ENCODE measurements at places on chromosomes 3 and 15. TPM values are rescaled to one million over a fixed set of nuclear protein-coding genes. Genes with fewer than 3 reads are reported as not detected.

- no peak for DNase-seq
- no peak overlapping the region for H3K4me3 ChIP-seq
- H3K27ac ChIP-seq, result no peak overlapping the region
- no peaks in the 10 kb centered on the region for H3K27me3 ChIP-seq
These were observed 123.8 kb upstream of the PHLDB2 start for GRCh38 chr3:111735243-111735758.

DNA sequence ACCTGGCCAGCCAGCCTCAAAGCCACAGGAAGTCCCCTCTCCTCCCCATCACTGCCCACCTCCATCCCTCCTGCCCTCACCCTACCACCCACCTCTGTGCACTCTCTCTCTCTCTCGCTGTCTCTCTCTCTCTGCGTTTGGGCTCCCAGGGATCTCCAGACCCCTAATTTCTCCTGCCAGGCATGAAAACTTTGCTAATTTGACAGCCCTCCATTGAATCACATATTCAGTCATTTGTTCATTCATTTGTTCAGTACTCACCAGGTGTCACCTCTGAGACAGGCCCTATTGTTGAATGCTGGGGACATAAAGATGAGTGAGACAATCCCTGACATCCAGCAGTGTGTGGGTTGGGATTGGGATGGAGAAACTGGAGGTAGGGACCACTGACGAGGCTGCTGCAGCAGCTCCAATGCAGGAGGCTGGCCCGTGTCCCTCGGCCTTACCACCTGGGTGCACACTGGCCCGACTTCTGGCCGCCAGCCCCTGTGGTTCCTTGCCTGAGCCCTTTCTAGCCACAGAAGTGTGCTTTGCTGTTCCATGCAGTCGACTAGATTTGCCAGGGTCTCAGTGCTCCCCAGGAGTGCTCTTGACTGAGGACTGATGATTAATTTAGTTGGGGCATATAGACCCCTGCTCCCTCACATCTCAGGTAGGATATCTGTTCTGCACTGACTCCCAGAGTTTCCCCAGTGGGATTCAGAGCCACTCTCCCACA, 38.6 kb upstream of the TSEN2 start:
- no peaks in the 10 kb centered on the region for H3K36me3 ChIP-seq
- H3K4me1 ChIP-seq, result no peaks in the 10 kb centered on the region
- H3K27me3 ChIP-seq, result no peaks in the 10 kb centered on the region

Gene GOLGA6L24
- not detected for polyA plus RNA-seq

DNA sequence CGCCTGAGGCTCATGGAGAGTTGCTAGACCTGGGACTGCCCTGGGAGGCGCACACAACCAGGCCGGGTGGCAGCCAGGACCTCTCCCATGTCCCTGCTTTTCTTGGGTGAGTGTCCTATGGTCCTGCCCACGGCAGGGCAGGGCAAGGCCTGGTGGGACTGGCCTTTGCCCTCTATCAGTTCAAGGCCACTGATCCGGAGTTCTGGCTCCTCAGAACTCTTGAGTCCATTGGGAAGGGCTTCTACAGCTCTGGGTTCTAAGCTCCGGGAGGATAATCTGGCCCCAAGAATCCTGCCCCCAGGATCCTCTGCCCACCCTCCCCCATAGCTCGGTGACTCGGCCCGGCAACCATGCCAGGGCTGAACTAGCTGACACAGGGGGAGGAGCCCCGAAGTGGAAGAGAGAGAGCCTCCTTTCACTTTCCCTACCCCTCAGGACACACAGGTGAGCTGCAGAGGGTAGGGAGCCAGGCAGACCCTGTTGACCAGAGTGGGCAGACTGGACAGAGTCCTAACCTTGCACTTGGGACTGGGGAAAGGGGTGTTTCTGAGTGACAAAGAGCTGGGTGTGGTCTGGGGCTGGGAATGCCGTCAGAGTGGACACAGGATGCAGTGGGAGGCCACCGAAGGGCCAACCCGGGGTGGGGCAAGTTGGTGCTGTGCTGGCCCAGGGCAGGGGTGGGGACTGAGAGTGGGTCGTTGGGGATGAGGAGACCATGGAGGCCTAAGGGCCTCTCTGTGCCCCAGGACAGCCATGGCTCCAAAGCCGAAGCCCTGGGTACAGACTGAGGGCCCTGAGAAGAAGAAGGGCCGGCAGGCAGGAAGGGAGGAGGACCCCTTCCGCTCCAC, 664 bp downstream of the PARP3 start:
- peak overlapping the region; percentile 78 for H3K4me3 ChIP-seq
- peaks cover 19% of the 10 kb centered on the region for H3K4me1 ChIP-seq
- H3K27ac ChIP-seq, result peak overlapping the region; percentile 80
- H3K36me3 ChIP-seq, result no peaks in the 10 kb centered on the region
- peak; percentile 47 for DNase-seq
- no peaks in the 10 kb centered on the region for H3K27me3 ChIP-seq

DNA sequence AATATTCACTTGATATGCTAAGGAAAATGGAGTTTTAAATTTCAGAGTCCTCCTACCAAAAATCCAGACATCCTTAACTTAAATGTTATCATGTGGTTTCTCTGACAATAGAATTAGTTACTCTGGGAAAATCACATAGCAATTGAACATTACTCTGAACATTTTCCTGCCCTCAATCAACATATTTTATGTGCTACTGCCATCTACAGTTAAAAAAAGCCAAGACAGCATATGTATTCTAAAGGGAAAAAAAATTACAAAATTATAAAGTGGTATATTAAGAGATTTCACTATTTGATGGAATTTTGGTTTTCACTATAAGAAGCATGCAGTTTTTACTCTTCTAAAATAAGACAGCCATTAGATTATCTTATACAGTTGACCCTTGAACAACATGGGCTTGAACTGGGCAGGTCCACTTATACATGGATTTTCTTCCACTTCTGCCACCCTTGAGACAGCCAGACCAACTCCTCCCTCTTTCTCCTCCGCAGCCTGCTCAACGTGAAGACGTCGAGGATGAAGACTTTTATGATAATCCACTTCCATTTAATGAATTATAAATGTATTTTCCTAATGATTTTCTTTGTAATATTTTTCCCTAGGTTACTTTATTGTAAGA, 122.3 kb downstream of the ATP1B3 start:
- no peaks in the 10 kb centered on the region for H3K36me3 ChIP-seq
- no peak for DNase-seq
- no peak overlapping the region for H3K4me3 ChIP-seq
- no peaks in the 10 kb centered on the region for H3K27me3 ChIP-seq
- H3K27ac ChIP-seq, result no peak overlapping the region

Gene VPS33B
- polyA plus RNA-seq, result 8.3 TPM

Gene CCR1
- polyA plus RNA-seq, result 0.09 TPM

- H3K4me1 ChIP-seq, result no peaks in the 10 kb centered on the region
- no peak overlapping the region for H3K4me3 ChIP-seq
- H3K27me3 ChIP-seq, result no peaks in the 10 kb centered on the region
- no peak overlapping the region for H3K27ac ChIP-seq
- no peaks in the 10 kb centered on the region for H3K36me3 ChIP-seq
These were observed 742.4 kb downstream of the NAALADL2 start for GRCh38 chr3:175601521-175601920.

Gene ENTPD3
- polyA plus RNA-seq, result not detected

DNA sequence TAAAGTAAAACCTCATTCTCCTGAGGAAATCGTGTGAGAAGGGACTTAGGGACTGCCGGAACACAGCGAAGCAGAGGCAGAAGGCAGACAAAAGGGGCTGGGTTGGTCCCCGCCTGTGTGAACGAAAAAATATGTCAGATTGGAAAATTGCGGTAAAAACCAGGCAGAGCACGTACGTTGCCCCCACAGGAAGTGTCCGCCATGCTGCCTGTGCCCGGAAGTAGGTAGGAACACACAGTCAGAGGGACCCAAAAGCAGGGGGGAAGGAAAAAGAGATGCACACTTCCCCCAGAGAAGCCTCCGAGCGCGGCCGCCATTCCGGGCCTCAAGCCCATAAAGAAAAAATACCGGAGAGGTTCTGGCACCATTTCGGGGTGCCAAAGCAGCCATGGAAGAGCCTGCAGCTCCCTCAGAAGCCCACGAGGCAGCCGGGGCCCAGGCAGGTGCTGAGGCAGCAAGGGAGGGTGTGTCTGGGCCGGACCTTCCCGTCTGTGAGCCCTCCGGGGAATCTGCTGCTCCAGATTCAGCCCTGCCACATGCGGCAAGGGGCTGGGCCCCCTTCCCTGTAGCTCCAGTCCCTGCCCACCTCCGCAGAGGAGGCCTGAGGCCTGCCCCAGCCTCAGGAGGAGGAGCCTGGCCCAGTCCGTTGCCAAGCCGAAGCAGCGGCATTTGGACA, at the start of gene MKRN3:
MKRN3 (plus strand) TSS at position 280 of the 676 bp plus-strand sequence; CDS start at position 389, 109 bp downstream.
- peak; percentile 20 for DNase-seq
- peak within 1 kb of the TSS; percentile 70 for H3K27ac ChIP-seq
- no peaks in the 10 kb centered on the region for H3K27me3 ChIP-seq

DNA sequence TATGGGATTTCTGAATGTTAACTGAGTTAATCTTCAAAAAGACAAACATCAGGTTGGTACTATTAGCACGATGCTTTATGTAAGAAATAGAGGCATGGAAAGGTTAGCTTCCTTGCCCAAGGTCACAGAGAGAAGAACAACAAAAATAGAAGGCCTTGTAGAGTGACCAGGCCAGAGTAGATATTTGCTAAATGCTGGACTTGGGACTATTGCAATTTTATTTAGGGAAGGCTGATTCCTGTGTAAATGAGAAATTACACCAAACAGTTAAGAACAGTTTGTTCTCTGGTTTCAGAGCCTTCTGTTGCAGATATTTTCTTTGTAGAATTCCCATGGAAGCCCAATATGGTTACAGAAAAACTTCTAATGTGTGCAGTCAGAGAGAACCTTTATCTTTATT, 16.4 kb upstream of the SLITRK3 start:
- H3K27ac ChIP-seq, result no peak overlapping the region
- no peaks in the 10 kb centered on the region for H3K4me1 ChIP-seq
- H3K4me3 ChIP-seq, result no peak overlapping the region
- H3K36me3 ChIP-seq, result no peaks in the 10 kb centered on the region
- H3K27me3 ChIP-seq, result no peaks in the 10 kb centered on the region

Gene AMT
- polyA plus RNA-seq, result 2.2 TPM

- DNase-seq, result no peak
- H3K36me3 ChIP-seq, result no peaks in the 10 kb centered on the region
- no peak overlapping the region for H3K27ac ChIP-seq
- no peaks in the 10 kb centered on the region for H3K4me1 ChIP-seq
These were observed 10.9 kb upstream of the GATA2 start for GRCh38 chr3:128503751-128504532.

DNA sequence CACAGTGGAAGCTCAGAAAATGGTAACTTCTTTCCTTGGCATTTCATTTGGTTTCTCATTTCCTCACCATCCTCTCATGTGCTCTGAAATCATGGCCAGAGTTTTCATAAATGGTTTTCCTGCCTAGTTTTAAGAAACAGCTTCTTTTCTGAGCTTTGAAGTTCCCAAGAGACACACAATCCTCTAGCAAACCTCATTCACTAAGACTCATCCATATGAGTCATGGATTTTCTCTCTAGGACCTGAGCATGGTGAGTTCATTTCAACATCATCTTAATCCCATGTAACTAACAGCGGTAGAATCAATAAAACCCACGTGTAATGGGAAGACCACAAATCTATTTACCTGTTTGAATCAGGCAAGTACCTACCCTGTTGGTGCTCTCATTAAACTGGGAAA, 274.5 kb upstream of the LRTM1 start:
- H3K36me3 ChIP-seq, result no peaks in the 10 kb centered on the region
- H3K27me3 ChIP-seq, result no peaks in the 10 kb centered on the region
- no peak for DNase-seq

DNA sequence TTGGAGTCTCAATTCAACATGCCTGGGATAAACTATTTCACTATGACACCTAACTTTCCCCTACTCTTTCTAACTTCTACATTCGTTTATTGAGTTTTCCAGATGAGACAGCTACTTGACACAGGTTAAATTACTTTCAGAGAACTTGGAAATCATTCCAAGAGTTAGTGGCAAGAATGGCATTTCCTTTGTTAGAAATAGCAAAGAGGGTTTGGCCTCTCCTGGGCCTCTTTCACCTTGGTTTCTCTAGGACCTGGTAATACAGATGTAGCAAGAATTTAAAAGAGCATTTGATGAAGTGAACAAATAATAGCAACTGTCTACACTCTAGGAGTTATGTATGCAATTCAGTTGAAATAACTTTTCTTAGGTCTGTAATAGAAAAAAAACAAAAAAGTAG, 748.9 kb downstream of the MECOM start:
- H3K4me1 ChIP-seq, result no peaks in the 10 kb centered on the region
- H3K4me3 ChIP-seq, result no peak overlapping the region
- H3K27ac ChIP-seq, result no peak overlapping the region
- no peak for DNase-seq
- H3K27me3 ChIP-seq, result no peaks in the 10 kb centered on the region
- no peaks in the 10 kb centered on the region for H3K36me3 ChIP-seq

DNA sequence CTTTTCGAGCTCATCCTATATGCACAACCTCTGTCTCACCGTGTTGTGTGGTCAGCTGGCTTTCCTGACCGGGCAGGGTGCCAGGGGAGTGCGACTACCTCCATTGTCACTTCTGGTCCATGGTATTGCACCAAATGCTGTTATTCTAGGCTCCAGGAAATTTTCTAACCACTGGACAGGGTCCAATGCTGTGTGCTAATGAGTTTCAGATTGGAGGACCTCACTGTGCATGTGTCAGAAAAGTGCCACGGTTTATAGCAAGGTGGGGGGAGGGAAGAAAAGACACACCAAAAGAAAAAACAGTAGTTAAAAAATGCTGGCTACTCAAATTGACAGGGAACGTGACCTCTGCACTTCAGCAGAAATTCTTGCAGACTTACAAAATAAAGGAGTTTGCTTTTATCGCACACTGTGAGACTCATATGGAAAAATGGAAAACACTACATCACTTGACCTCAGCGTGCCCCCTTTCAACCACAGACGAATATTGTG, 480.1 kb downstream of the FOXP1 start:
- no peak overlapping the region for H3K4me3 ChIP-seq
- no peak for DNase-seq
- peaks cover 17% of the 10 kb centered on the region for H3K36me3 ChIP-seq
- no peaks in the 10 kb centered on the region for H3K27me3 ChIP-seq
- H3K4me1 ChIP-seq, result peaks cover 31% of the 10 kb centered on the region

DNA sequence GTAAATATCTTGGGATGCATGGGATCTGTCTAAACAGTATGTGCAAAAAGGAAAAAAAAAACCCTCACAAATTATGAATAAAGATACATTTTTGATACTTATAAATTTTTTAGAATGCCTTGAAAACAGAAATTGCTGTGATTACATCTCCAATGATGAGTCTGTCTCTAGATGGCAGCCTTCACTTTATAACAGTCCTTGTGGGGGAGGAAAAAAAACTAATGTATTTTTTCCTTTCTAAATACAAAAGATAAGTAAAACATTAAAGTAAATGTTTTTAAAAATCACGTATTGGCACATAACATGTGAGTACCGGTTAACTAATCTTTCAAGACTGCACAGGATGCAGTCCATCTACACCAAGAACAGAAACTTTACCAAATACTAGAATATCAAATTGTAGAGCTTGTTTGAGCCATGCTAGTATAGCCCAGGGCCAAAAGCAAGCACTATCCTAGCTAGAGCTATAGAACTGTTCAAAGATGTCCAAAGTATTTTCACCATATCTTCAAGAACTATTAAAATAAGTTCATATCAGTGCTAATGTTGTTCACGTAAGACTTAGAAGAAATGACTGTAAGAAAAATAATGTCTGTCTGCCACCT, 206.4 kb downstream of the STAG1 start:
- no peaks in the 10 kb centered on the region for H3K36me3 ChIP-seq
- H3K4me3 ChIP-seq, result no peak overlapping the region
- H3K4me1 ChIP-seq, result no peaks in the 10 kb centered on the region
- no peak overlapping the region for H3K27ac ChIP-seq
- H3K27me3 ChIP-seq, result no peaks in the 10 kb centered on the region
- no peak for DNase-seq

- no peak overlapping the region for H3K4me3 ChIP-seq
- no peak overlapping the region for H3K27ac ChIP-seq
- DNase-seq, result no peak
- no peaks in the 10 kb centered on the region for H3K4me1 ChIP-seq
These were observed 33.7 kb upstream of the ABI3BP start for GRCh38 chr3:101026881-101027280.

Gene KLF13
- polyA plus RNA-seq, result 53.7 TPM

Data from naive thymus-derived CD4-positive, alpha-beta T cell (primary cell).